ENCODE measurements at places on chromosomes 3 and 15. TPM values are rescaled to one million over a fixed set of nuclear protein-coding genes. Genes with fewer than 3 reads are reported as not detected.

DNA sequence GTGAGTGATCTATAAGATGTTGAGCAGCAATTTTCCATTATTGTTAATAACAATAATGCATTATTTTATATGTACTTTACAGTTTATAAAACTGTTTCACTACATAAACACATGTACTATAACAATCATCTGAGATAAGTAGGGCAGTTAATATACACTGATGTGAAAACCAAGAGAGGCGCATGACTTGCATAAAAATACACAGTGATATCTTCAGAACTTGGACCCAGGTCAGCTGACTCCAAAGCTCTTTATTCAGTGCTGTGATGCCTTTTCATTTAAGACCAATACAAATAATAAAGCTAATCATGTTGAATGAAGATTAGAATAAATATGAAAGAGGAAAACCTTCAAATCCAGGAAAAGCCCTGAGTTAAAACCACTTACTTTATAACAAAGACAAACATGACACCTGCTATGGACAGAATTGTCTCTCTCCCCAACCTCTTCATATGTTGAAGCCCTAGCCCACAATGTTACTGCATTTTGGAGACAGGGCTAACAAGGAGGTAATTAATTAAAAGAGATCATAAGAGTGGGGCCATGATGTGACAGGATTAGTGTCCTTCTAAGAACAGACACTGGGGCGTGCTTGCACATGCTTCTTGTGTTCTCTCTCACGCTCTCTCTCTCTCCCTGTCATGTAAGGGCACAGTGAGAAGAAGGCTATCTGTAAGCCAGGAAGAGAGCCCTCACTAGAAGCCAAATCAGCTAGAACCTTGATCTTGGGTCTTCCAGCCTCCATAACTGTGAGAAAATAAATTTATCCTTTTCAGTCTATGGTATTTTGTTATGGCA is 55.8 kb upstream of the TSPAN3 start:
- no peak for DNase-seq
- peaks cover 2% of the 10 kb centered on the region for H3K4me1 ChIP-seq
- no peaks in the 10 kb centered on the region for H3K27me3 ChIP-seq
- no peak overlapping the region for H3K27ac ChIP-seq
- H3K4me3 ChIP-seq = no peak overlapping the region

DNA sequence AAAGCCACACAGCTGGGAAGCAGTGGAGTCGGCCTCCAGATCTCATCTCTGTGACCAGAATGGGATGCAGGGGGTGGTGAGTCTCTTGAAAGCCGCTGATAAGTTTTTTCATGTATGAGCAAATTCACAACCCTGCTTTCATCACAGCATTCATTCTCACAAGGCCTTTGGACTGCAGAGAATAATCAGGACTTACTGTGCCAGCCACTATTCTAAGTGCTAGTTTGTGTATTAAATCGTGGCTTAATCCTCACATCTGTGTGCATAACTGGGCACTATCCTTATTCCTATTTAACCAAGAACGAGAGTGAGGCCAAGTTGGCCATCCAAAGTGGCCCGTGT is 64.2 kb upstream of the POLG start:
- peaks cover 56% of the 10 kb centered on the region for H3K27me3 ChIP-seq
- DNase-seq = no peak
- no peak overlapping the region for H3K4me3 ChIP-seq
- H3K36me3 ChIP-seq = no peaks in the 10 kb centered on the region

DNA sequence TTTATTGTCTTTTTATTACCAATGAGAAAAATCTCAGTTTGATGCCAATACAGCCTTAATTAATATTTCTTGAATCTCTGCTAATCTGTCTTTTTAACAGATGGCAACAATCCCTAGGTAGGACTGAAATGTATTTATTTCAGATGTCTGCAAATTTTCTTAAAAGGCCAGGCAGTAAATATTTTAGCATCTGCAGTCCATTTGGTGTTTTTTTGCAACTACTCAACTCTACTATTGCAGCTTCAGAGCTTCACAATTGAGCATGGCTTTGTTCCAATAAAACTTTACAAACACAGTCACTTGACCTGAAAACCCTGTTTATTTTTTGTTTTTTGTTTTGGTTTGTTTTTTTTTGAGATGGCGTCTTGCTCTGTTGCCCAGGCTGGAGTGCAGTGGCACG is 82.7 kb downstream of the RARB start:
- no peaks in the 10 kb centered on the region for H3K36me3 ChIP-seq
- H3K4me1 ChIP-seq = no peaks in the 10 kb centered on the region
- H3K27ac ChIP-seq = no peak overlapping the region
- no peak overlapping the region for H3K4me3 ChIP-seq
- DNase-seq = no peak

Gene ZNF654
- total RNA-seq = 20.2 TPM

Gene FRMD5
- total RNA-seq = 0.25 TPM

- peaks cover 4% of the 10 kb centered on the region for H3K36me3 ChIP-seq
- H3K27me3 ChIP-seq = no peaks in the 10 kb centered on the region
- DNase-seq = no peak
- no peak overlapping the region for H3K27ac ChIP-seq
Observed at GRCh38 chr3:53016236-53016635, 29.6 kb downstream of the SFMBT1 start.

Gene CCDC39
- total RNA-seq = not detected

Gene GTPBP8
- 24.7 TPM for total RNA-seq

DNA sequence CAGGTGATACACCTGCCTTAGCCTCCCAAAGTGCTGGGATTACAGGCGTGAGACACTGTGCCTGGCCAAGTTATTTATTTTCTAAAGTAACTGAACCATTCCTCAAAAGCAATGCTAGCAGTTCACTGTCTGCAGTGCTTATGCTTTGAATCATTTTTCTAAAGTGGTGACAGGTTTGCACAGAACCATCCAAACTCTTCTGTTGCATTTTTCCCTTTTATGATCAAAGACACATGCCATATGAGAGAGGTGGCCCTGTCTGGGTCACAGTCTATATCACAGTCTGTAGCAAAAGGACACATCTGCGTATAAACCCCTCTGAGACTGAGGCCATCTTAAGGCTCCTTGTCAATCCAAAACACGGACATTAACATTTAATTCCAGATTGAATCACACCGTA is 17.2 kb downstream of the CDCP1 start:
- no peaks in the 10 kb centered on the region for H3K36me3 ChIP-seq
- DNase-seq = no peak
- no peaks in the 10 kb centered on the region for H3K4me1 ChIP-seq
- no peak overlapping the region for H3K27ac ChIP-seq
- no peak overlapping the region for H3K4me3 ChIP-seq
- peaks cover 11% of the 10 kb centered on the region for H3K27me3 ChIP-seq

Gene ACAD9
- total RNA-seq = 50.5 TPM

- H3K27me3 ChIP-seq = no peaks in the 10 kb centered on the region
- no peaks in the 10 kb centered on the region for H3K36me3 ChIP-seq
Observed at GRCh38 chr3:35678643-35679161, 39.4 kb downstream of the ARPP21 start.

GRCh38 chr3:9855594-9855993 is 11.8 kb upstream of the RPUSD3 start:
- no peaks in the 10 kb centered on the region for H3K27me3 ChIP-seq
- DNase-seq = no peak
- no peak overlapping the region for H3K4me3 ChIP-seq
- no peaks in the 10 kb centered on the region for H3K36me3 ChIP-seq
- no peak overlapping the region for H3K27ac ChIP-seq

DNA sequence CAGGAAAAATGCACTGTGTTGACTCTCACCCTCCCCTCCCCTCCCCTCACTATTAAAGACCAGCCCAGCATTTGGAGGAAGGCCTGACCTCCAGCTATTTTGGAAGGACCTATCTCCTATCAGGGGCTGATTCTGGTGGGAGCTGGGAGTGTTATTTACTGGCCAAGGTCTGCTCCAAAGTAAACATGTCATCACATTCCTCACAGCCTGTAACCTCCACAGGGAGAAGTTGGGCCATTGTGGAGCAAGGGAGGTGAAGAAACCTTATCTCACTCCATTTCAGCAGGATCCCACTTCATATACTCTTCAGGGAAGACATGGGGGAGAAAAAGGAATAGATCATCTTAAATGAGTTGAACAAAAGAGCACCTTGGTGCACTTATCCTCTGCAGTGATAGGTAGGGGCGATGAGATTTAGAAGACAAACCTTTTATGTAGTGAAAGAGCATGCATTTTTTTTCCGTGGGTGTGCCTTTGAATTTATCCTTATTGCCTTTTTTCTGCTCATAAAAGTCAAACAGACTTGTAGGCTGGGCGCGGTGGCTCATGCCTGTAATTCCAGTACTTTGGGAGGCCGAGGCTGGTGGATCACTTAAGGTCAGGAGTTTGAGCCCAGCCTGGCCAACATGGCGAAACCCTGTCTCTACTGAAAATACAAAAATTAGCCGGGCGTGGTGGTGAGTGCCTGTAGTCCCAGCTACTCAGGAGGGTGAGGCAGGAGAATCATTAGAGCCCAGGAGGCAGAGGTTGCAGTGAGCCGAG is 15.6 kb upstream of the FLNB start:
- H3K4me1 ChIP-seq = no peaks in the 10 kb centered on the region
- H3K27ac ChIP-seq = no peak overlapping the region
- no peaks in the 10 kb centered on the region for H3K27me3 ChIP-seq
- no peak overlapping the region for H3K4me3 ChIP-seq

Gene FAM107A
- total RNA-seq = not detected

DNA sequence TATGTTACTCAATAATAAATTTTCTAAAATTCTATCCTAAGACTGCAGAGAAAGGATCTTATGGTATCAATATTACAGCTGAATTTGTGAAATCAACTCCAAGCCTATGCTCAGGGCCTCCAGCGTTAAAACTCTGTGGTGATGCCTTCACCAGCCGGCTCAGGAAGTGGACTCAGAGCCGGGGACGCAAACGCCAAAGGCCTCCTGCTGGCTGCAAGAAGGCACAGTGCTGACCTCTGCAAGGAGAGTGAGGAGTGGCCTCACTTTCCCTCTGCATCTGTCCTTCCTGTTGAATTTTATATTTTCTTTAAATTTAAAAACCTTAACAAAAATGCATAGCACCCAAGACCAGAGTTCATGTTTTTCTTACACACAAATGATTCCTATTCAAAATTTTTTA is 48.5 kb downstream of the HERC2 start:
- H3K27ac ChIP-seq = no peak overlapping the region
- no peaks in the 10 kb centered on the region for H3K4me1 ChIP-seq
- no peak for DNase-seq
- H3K4me3 ChIP-seq = no peak overlapping the region

DNA sequence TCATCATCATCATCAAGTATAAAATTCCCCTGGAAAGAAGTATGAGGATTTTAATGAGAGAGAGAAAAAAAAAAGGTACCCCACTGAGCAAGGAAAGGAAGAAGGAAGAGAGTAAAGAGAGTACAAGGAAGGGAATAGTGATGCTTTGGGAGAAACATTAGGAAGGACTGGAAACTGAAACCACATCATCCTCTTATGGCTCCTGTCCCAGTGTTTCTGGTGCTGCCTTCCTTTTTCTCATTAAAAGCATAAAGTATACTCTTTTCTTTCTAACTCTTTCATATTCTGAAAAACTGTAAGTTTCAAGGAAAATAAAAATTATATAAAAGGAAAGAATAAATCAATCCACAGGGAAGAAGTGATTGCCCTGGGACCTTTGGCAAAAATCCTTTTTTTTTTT is 616.4 kb upstream of the CBLB start:
- H3K27ac ChIP-seq = no peak overlapping the region
- DNase-seq = no peak
- no peaks in the 10 kb centered on the region for H3K27me3 ChIP-seq
- H3K36me3 ChIP-seq = no peaks in the 10 kb centered on the region
- H3K4me1 ChIP-seq = no peaks in the 10 kb centered on the region
- no peak overlapping the region for H3K4me3 ChIP-seq

Gene BLOC1S6
- 46.9 TPM for total RNA-seq

GRCh38 chr3:136734382-136735070 is 17.7 kb downstream of the STAG1 start:
- DNase-seq = peak; percentile 48
- H3K27me3 ChIP-seq = no peaks in the 10 kb centered on the region
- H3K27ac ChIP-seq = peak overlapping the region; percentile 46

DNA sequence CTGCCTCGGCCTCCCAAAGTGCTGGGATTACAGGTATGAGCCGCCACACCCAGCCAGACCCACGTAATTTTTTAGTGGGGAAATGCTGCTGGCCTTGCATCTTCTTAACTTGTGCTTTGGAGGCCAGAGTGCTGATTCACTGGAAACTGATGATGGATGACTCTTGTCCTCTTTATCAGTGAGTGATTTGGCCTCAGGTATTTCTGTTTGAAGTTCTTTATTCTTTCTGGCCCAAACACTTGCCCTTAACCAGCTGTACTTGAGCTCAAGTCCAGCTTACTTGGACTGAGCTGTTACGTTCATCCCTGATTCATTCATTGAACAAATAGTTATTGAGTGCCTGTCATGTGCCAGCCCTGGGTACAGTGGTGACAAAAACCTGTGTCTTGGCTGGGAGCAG is 4.2 kb downstream of the PTPN23 start:
- peaks cover 20% of the 10 kb centered on the region for H3K36me3 ChIP-seq
- no peaks in the 10 kb centered on the region for H3K27me3 ChIP-seq
- H3K27ac ChIP-seq = no peak overlapping the region
- DNase-seq = no peak
- H3K4me1 ChIP-seq = peaks cover 40% of the 10 kb centered on the region

Gene TUSC2
- total RNA-seq = 19.5 TPM

Gene BCL2A1
- 47.1 TPM for total RNA-seq

Gene CP
- not detected for total RNA-seq

DNA sequence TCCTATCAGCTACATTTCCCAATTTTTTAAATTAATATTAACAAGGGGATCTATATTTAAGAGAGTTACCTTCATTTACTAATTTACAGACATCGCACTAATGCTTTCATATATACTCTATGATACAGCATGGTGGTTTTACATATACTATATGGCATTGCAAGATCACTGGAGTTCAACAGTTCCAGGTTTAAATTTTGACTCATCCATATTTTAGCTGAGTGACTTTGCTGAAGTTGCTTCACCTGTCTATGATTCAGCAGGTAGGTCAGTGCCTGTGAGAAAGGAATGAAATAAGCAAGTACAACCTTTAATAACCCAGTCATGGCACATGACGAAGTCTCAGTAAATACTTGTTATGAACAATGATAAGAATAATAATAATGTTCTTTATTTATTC is 211.1 kb downstream of the P3H2 start:
- no peak for DNase-seq
- H3K27ac ChIP-seq = no peak overlapping the region
- no peaks in the 10 kb centered on the region for H3K4me1 ChIP-seq

DNA sequence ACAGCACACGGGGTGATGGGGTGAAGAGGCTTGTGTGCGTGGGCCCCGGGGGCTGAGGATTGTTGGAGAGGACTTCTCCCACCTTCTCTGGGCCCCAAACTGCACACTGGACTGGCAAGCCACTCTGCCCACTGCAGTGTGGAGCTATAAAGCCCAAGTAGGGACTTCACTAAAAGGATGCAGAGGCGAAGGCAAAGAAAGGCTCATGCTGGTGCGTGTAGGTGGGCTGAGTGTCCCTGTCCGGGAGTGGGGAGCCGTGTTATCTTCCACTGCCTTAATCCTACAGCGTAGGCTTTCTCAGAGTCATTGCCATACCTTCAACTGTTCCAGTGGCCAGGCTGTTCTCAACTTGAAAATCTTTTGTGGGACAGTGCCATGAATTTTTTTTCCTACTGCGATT is 3.9 kb downstream of the PPARG start:
- no peaks in the 10 kb centered on the region for H3K36me3 ChIP-seq
- H3K4me3 ChIP-seq = no peak overlapping the region
- H3K27ac ChIP-seq = no peak overlapping the region

- H3K36me3 ChIP-seq = no peaks in the 10 kb centered on the region
- no peaks in the 10 kb centered on the region for H3K4me1 ChIP-seq
- no peaks in the 10 kb centered on the region for H3K27me3 ChIP-seq
- H3K27ac ChIP-seq = no peak overlapping the region
- DNase-seq = no peak
Observed at GRCh38 chr3:61134532-61134931, 116.7 kb downstream of the FHIT start.

GRCh38 chr15:100849021-100849854 is 30.4 kb upstream of the ALDH1A3 start:
- DNase-seq = peak; percentile 74
- H3K27ac ChIP-seq = peak overlapping the region; percentile 14
- peaks cover 4% of the 10 kb centered on the region for H3K4me1 ChIP-seq

Gene TJP1
- not detected for total RNA-seq

All from activated CD8-positive, alpha-beta T cell treated with anti-CD3 and anti-CD28 coated beads for 36 hours (primary cell).